Fibroblast of the aortic adventitia (primary cell): ENCODE measurements at places on chromosomes 13 and 19.

- no peak for DNase-seq
These were observed 32.9 kb upstream of the OXGR1 start for GRCh38 chr13:97027162-97027554.

DNA sequence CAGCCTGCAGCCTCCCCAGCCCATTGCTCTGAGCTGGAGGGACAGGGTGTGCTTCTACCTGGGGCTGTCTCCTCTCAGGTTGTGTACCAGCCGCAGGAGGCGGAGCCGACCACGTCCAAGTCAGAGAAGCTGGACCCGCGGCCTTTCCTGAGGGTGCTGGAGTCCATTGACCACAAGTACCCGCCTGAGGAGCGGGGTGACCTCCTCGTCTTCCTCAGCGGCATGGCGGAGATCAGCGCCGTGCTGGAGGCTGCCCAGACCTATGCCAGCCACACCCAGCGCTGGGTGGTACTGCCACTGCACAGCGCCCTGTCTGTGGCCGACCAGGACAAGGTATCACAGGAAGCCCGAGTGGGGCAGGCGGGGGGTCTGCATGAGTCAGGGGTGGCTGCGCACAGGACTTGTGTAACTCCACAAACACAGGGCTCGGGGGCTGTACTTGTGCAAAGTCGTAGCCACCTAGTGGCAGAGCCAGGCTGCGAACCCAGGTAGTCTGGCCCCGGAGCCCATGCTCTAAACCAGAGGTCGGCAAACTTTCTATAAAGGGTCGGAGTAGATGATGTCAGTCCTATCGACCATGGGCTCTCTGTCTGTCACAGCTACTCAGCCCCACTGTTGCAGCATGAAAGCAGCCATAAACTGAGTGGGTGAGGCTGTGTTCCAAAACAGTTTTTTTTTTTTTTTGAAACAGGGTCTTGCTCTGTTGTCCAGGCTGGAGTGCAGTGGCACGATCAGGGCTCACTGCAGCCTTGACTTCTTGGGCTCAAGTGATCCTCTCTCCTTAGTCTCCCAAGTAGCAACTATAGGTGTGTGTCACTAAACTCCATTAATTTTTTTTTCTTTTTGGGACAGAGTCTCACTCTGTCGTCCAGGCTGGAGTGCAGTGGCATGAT is 8.9 kb downstream of the DHX34 start:
- DNase-seq: no peak

GRCh38 chr13:74575729-74576125 is 441.5 kb upstream of the KLF12 start:
- DNase-seq: peak; percentile 66

DNA sequence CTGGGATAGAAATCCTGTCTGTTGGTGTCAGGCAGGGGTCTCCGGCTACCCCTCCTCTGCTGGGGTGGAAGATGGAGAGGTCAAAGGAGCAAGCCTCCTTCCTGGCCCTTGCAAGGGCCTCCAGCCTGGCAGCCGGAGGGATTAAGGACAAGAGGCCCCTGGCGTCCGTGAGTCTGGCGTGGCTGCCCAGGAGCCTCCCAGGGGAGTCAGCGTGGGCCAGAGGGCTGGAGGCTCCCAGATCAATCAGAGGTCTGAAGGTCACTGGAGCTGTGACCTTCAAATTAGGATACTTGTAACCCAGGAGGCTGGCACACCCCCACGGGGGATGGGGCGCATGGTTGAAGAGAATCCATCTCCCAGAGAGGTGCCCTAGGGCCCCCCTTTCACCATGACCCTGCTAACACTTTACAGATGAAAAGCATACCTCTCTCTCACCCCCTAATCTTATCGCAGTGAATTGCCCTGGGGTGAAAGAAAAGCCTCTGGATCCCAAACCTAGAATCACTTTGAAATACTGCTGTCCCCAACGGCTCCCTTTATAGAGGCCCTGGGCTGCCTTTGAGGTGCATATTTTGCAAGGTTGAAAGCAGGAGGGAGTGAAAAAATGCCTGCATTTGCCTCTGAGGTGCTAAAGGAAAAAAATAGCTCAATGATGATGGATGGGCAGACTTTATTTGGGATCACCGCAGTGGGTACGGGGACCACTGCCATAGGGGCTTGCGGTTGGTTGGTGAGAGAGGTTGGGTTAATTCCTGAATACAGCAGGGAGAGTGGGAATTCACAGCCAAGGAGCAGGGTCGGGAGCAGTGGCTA is 44.9 kb upstream of the PEG3 start:
- no peak for DNase-seq

GRCh38 chr13:43964698-43965458 is 85.2 kb downstream of the LACC1 start:
- no peak for DNase-seq

DNA sequence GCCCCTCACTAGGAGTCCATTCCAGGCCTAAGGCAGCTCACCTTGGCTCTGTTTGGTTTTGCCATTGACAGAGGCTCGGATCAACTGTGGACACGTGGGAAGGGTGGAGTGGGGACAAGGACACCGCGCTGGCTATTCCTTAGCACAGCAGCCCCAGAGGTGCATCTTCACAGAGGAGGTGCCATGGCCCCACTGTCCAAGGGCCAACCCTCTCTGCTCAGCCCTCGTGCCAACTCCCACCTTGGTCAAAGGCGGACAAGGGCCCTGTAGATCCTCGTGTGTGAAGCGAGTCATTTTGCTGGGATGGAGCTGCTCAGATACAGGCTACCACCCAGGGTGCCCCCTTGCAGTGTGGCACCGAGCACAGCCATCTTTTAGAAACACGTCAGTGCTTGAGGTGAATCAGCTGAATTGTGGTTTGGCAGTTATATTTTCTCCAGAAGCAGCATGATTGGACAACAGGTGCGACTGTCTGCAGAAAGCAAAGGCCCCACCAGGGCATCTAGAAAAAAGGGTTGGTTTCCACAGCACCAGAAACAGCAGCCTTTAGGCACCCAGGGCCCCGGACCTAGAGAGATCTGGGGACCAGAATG is 192.1 kb upstream of the GPR12 start:
- DNase-seq: no peak

GRCh38 chr19:7224209-7224686 is 70.0 kb downstream of the INSR start:
- peak; percentile 77 for DNase-seq

DNA sequence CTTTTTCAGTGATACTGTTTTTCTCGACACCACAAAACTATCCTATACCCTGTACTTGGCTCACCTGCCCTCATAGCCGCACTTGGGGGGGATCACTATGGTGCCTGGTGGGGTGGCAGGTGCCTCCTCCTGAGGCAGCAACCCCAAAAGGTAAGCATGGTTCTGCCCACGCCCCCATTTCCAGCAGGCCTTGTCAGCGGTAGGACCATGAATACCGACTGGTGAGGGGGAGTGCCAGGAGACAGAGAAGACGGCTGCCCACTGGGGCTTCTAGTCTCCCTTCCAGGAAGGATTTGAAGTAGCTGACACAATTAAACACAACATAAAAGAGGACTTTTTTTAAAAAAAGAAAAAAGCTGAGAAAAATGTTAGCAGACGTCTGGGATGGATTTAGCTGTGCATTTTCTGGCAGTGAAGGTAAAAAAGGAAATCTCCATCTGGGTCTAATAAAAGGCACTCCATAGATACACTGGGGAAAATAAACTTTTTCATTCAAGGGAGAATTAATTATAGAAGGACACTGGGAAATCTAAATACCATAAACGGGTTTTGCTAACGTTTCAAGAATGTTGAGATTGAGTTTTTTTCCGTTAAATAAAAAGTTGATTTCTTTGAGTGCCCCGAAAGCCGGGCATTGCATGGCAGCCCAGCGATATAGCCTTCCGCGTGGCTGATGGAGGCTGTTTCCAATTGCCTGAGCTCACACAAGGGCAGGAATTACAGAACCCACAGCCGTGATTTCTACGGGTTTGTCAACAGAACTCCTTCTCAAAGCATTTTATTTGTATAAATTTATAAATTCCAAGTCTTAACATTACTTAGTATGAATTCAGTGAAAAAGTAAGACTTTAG is 45.1 kb downstream of the ATP11A start:
- DNase-seq: no peak

DNA sequence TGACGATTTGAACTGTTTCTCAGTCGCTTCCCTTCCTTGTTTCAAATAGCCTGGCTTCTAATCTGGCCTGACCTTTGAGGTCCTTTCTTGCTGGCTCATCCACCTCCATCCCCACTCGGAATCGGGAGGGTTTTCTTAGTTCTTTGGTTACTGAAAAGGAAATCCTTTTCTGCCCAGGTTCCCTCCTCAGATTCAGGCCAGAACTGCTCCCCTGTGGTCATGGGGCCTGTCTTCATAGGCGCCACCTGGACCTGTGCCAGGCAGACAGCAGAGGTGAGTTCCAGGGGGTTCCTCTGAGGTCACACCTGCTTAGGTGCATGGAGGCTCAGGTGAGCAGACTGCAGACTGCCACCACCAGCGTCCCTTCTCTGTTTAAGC is 62.4 kb downstream of the AKAP11 start:
- DNase-seq: no peak

- DNase-seq: no peak
These were observed 5.0 kb upstream of the TEX29 start for GRCh38 chr13:111315347-111315995.

GRCh38 chr13:109162248-109163036 is 533.0 kb downstream of the MYO16 start:
- no peak for DNase-seq

DNA sequence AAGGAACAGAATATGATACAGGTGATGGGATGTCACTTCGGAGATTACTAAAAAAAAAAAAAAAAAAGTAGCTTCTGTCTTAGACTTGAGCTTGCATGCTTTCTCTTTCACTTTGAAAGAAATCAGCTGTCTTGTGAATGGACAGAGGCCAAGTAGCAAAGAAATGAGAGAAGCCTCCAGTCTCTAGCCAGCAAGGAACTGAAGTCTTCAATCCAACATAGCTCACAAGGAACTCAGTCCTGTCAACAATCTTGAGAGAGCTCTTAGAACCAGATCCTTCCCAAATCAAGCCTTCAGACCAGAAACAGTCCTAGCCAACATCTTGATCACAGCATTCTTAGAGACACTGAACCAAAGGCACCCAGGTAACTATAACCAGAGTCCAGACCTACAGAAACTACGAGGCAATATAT is 7.7 kb downstream of the N4BP2L2 start:
- peak; percentile 79 for DNase-seq

DNA sequence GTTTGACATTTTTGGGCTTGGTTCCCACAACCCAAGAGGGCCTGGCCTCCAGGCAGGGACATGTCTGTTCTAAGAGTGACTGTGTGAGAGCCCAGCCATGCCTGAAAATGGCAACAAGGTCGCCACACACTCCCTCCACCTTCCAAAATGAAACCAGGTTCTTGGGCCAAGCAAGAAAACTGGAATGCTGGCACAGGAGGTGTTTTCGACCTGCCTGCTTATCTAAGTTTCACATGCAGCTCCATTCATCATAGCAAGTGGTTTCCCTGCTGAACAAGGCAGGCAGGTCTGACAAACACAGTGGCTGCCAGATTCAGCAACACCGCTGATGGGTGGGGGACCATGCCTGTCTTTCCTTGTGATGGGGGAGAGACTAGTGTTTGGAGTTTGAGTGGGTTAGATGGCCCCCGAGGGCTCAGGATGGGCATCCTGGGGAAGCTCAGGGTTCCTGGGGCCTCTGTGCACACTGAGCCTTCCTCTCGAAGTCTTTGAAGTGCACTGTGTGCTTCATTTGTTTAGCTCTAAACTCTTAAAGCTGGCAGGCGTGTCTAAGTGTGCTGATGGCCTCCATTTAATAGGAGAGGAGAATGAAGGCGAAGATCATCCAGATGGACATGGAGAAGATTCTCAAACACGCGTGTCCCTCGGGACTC is 17.9 kb upstream of the GAS6 start:
- peak; percentile 70 for DNase-seq

DNA sequence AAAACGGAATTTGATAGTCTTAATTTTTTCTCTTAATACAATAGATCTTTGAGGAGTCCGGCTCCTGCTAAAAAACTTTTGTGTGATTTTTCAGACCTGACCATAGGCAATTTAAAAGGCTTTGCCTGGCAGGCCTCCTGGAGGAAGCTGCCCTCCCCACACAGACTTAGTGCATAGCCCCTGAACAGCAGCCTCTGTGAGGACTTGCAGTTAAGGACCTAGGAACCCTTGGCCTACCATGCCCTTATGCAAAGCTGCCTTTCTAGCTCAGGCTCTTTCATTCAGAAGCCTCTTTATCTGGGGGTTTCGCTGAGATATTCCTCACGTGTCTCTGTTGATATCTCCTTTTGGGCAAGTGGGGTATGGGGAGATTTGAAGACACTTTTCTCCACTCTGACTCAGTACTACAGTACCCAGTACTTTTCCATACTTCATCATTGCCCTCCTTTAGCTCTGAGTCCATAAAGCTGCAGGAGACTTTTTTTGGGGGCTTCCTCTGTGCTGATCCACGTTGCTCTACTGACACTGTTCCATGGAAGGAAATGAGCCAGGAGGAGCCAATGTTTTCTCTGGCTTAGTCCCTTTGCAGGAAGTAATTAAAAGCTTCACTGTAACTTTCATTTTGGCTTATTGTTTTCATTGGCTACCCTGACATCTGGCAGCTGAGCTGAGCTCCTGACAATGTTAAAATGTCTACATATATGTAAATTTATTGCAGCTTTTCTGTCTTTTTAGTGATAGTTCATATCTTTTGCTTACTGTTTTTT is 283.1 kb downstream of the TDRD3 start:
- no peak for DNase-seq

GRCh38 chr13:93243375-93244063 is 16.9 kb downstream of the GPC6 start:
- no peak for DNase-seq

- no peak for DNase-seq
These were observed 151.1 kb downstream of the SIPA1L3 start for GRCh38 chr19:38057959-38058690.

DNA sequence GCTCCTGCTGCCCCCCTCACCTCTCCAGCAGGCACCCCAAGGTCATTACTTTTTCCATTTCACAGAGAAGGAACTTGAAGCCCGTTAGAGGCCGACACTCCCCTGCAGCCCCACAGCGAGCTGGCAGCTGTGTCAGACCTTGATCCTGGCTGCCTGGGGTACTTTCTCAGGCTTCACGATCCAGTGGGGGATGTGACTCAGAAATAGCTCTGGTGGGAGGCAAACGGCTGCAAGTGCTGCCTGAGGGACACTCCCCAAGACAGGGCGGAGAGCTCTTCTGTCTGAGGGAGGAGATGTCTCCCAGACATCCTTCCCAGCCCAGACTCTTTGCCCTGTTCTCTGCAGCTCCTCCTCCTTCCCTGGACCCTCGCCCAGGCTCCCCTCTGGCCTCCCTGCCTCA is 4.8 kb downstream of the TSKS start:
- DNase-seq: peak; percentile 69

DNA sequence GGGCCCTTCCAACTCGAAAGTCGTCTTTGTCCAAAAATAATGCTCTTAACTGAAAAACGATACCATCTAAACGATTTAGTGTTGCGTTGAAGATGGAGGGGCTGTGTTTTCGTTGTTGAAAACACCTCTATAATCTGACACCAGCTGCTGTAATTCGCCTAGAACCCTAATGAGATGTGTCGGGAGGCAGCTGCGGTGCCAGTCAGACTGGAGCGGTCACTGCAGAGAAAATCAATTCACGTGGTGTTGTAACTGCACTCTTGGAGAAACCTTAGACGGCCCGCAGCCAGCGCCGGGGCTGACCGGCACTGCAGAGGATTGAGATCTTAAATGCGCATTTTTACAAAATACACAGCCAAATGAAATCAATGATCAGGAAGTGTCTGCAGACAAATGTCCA is 339.1 kb downstream of the ZNF536 start:
- DNase-seq: no peak

- DNase-seq: no peak
These were observed 381.7 kb upstream of the ZNF507 start for GRCh38 chr19:31963746-31964145.

GRCh38 chr13:30752201-30752797 is 17.0 kb downstream of the ALOX5AP start:
- DNase-seq: peak; percentile 62

GRCh38 chr19:18660051-18660910 is 23.2 kb upstream of the CRTC1 start:
- peak; percentile 45 for DNase-seq

GRCh38 chr19:42455086-42455485 is 12.3 kb upstream of the CXCL17 start:
- DNase-seq: no peak
